ENCODE measurements at places on chromosomes 11 and 22.

- peak; percentile 25 for DNase-seq
These were observed 8.9 kb upstream of the NLRP6 start for GRCh38 chr11:269146-269890.

DNA sequence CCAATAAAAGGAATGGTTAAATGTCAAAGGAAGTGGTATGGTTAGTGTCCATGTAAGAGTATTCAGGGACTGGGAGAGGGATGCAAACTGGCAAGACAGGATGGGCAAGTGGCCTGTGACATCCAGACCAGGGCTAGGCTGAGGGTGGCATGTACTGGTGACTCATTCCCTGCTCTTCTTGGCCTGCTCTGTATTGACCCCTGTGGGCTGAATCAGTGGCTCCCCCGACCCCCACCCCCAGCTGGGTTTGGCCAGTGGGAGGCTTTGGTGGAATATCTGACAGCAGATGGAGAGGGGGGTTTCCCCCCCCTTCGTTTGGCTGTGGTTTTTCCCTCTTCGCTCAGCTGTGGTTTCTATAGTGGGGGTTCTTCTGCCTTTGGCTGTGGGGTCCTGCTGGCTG, 87.7 kb downstream of the CSNK2A3 start:
- DNase-seq = no peak

- DNase-seq = no peak
These were observed 6.8 kb downstream of the LRRC75B start for GRCh38 chr22:24585927-24586546.

- no peak for DNase-seq
These were observed 2.8 kb downstream of the KCTD14 start for GRCh38 chr11:78020246-78020645.

- no peak for DNase-seq
These were observed 3.7 kb downstream of the GRIK4 start for GRCh38 chr11:120515186-120515723.

GRCh38 chr11:2299773-2300172, 1.9 kb downstream of the C11orf21 start:
- DNase-seq = no peak

DNA sequence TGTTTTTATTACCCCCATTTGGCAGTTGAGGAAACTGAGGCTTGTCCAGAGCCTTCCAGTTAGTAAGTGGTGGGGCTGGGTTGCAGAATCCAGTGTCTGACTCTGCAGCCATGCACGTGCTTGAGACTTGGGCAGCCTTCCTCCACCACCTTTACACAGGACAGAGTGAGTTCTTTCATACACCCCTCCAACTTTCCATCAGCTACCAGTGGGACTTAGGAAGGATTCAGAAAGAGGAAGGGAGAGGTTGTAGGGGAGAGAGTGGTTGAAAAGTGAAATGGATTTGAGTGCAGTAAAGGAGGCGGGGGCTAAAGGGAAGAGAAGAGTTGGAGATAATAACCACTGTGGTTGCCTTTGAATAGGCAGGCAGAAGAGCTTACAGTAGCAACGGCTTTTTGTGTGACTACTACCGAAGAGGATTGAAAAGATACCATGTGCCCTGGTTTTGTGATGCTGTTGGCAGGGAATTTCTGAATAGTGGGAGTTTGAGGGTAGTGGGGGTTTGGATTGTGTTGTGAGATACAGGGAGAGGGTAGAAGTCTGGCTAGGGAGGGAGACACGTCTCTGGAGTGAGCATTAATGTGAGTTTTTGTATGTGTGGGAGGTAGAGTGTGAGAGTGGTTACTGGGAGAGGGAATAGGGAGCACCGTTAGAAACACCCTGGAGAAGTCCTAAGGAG, 1.7 kb downstream of the UVRAG start:
- DNase-seq = no peak

GRCh38 chr11:68212421-68213134, 518 bp downstream of the KMT5B start:
- peak; percentile 49 for DNase-seq

DNA sequence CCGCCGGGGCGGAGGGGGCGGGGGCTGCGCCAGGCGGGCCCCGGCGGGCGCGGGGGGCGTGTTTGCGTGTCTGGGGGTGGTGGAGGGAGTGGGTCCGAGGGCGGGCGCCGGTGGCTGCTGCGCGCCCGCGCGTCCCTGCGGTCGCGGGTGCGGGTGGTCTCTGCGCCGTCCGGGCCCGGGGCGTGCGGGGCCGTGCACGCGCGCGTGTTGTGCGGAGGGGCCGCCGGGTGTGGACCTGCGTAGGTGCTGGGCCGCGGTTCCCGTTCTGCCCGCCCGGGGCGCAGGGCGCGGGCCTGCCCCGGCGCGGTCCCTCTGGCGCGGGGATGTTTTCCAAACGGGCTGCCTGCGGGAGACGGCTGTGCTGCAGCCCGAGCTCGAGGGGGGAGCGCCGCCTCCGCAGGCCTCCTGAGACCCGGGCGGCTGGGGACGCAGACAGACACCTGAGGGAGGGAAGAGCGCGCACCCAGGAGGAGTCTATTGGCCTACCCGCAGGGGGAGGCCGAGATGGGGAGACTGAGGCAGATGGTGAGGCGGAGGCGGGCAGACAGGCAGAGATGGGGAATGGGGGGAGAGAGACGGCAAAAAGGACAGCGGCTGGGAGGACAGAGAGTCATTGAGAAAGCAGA, 442 bp downstream of the PELI3 start:
- DNase-seq = peak; percentile 39

DNA sequence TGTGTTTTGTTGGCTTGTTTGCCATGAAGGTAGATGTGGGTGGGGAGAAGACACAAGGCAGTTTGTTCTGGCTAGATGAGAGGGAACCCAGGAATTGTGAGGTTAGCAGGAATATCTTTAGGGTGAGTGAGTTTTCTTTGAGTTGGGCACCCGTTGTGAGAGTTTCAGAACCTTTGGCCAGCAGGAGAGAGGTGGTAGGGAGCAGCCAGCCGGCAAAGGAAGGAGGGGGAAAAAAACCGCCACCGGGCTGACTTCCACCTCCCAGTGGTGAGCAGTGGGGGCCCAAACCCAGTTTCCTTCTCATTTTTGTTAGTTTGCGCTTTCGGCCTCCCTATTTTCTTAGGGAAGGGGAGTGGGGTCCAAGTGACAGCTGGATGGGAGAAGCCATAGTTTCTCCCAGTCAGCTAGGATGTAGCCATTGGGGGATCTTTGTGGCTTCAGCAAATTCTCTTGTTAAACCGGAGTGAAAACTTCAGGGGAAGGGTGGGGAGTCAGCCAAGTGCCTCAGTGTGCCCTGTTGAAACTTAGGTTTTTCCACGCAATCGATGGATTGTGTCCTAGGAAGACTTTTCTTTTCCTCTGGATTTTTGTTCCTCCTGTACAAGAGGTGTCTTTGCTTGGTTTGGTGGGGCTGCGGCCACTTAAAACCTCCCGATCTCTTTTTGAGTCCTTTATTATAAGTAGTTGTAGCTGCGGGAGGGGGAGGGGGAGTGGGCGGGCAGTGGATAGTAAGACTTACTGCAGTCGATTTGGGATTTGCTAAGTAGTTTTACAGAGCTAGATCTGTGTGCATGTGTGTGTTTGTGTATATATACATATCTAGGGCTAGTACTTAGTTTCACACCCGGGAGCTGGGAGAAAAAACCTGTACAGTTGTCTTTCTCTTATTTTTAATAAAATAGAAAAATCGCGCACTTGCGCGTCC, 1.1 kb upstream of the GCAT start:
- no peak for DNase-seq

DNA sequence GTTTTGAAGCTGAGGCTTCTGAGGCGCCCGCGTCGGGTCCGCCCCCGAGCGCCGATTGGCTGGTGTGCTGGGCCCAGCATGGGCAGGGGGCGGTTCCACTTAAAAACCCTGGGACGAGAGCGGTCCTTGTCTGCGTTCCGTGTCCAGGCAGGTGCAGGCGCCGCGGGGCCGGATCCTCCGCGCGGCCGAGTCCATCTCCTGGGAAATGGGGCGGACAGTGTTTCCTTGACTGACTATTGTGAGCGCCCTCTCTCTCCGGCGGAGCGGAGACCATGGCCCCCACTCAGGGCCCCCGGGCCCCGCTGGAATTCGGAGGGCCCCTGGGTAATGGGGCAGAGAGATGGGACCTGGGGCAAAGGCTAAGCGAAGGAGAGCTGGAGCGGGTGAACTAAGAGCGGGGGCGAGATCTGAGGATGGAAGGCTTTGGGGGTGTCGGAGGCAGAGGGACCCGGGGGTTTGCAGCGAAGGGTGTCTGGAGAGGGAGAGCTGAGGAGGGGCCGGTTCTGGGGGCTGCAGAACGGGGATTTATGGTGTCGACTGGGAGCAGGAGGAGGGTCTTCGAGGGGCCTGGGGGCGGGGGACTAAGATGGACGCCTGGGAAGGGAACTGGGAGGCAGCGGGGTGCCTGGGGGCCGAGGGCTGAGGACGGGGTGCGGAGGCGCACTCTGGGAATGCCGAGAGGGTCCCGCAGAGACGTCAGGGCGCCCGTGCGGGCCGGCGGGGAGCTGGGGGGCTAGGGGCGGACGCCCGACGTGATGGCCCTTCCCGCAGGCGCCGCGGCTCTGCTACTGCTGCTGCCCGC, at the start of gene TM7SF2:
Gene TM7SF2 (plus strand): TSS at position 129 of the 802 bp plus-strand sequence. CDS start 144 bp downstream, at position 273.
- peak; percentile 97 for DNase-seq

DNA sequence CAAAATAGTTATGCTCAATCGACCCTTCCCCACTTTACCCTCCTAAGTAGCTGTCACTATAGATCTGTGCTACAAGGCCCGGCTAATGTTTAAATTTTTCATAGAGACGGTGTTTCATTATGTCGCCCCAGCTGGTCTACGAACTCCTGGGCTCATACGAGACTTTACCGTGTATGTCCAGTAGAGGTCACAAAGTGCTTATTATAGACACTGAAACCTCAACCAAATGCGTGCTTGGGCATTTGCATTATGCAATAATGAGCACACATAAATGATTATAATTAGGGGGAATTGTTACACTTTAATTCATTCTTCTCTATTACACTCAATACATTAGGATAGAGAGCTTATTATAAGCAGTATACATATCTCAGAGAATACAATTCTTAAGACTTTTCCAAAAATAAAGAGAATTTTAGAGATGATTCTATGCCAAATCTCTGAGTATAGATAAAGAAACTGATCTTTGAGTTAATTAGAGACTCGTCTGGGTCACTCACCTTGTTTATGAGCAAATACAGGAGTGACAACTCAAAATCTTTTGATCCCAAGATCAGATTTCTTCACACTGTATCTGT, 12.5 kb upstream of the MRPL16 start:
- no peak for DNase-seq

DNA sequence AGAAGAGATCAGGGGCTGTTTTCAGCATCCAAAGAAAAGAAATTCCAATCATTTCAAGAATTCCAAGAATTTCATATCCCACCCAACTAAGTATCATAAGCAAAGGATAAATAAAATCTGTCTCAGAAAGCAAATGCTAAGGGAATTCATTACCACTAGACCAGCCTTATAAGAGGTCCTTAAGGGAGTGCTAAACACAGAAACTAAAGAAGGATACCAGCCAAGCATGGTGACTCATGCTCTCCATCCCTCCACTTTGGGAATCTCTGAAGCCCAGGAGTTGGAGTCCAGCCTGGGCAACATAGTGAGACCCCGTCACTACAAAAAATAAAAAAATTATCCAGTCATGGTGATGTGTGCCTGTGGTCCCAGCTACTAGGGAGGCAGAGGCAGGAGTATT, 17.8 kb downstream of the FADD start:
- DNase-seq = no peak

- peak; percentile 60 for DNase-seq
These were observed 110.2 kb downstream of the MIAT start for GRCh38 chr22:26767351-26768155.

DNA sequence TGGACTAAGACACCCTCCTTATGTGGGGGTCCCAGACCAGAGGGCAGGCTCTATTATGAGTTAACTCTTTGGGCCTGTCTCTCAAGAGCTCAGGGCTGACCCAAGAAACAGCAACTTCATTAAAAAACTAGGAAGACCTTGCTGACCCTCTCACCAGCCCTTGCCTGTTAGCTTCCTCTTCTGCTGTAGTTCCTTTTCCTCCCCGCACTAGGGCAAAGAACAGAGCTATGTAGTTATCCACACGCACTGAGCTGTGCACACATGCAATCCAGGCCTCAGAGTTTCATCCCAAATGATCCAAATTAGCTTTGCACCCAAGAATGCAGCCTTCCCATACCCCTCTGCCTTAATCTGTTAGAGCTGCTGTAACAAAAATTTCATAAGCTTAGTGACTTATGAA, 539.6 kb upstream of the CADM1 start:
- DNase-seq = no peak

GRCh38 chr22:46198274-46198673, 47.9 kb downstream of the PPARA start:
- no peak for DNase-seq

DNA sequence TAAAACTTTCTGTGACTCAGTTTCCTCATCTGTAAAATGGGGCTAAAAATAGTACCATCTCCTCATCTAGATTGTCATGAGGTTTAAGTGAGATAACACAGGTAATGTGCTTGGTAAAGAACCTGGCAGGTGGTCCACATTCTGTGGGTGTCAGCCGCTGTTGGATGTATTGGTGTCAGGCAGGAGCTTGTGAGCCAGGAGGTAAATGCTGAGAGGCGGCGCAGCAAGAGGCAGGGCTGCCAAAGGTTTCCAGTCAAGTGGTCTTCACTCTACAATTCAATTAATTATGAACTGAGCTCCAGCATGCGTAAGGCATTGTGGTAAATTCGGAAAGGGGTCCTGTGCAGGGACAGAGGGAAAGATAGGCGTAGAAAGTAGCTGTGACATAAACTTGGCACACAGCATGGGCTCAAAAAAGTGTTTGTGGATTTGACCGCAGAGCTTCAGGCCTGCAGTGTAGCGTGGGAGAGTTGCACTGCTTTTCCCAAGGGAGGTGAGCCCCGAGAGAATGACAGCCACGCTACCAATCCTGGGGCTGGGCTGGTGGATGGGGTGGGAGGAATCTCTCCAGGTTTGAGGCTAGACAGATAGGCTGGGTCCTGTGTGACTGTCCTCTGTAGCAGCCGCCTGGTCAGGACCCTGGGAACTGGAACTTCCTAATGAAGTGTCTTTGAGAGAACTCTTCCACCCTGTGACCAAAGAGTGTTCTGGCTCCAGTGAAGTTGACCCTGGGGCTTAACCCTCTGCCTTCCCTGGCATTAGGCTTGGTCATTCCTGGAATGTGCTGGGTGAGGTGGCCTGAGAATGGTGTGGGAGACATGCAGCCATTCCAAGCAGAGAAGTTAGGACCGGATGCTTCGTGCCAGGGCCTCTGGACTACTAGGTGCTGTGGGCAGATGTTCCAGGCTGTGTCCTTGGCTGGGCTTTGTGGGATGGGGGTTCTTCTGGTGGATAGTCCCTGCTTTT, 122.4 kb downstream of the FEZ1 start:
- no peak for DNase-seq

DNA sequence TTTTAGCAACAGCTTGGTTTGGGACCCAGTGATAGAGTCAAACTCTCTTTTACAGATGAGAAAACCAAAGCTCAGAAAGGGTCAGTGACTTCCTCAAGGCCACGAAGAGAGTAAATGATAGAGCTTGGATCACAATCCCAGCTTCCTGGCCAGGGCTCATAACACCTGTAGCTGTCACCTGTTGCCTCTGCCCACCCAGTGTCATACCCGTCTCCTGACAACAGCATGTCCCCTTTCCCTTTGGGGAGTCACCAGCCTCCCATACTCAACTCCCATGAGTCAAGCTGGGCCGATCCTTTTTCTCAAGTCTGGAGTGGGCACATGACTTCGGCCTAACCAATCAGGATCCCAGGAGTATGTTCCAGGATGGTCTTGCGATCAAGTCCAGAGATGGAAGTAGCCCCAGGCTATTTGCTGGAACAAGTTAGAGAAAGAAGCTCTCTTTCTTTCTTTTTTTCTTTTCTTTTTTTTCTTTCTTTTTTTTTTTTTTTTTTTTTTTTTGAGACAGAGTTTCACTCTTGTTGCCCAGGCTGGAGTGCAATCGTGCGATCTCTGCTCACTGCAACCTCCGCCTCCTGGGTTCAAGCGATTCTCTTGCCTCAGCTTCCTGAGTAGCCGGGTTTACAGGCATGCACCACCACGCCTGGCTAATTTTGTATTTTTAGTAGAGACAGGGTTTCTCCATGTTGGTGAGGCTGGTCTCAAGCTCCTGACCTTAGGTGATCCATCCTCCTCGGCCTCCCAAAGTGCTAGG, 27.8 kb upstream of the MYH9 start:
- DNase-seq = no peak
